ENCODE measurements at places on chromosomes 16 and 17.

DNA sequence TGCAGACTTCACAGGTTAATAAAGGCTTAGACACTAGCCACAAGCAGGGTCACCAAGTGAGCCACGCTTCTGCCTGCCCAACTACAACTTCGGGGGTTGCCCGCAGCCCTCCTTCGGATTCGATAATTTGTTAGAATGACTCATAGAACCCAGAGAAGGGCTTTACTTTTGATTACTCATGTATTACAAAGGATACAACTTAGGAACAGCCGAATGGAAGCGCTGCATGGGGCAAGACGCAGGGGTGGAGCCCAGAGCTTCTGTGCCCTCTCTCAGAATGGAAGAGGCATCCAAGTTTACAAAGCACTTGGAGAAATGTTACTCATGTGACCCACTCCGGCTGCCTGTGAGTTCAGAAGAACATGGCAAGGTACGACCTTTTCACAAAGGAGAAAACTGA, 7.5 kb upstream of the CDH5 start:
- DNase-seq: no peak

- DNase-seq: no peak
These were observed 561.9 kb upstream of the SOX9 start for GRCh38 chr17:71558901-71559300.

- no peak for DNase-seq
These were observed 13.3 kb downstream of the FAM20A start for GRCh38 chr17:68587847-68588246.

GRCh38 chr17:8041249-8041928, 2.5 kb downstream of the ALOX15B start:
- peak; percentile 15 for DNase-seq

- DNase-seq: no peak
These were observed 12.4 kb downstream of the SLC47A2 start for GRCh38 chr17:19703828-19704613.

DNA sequence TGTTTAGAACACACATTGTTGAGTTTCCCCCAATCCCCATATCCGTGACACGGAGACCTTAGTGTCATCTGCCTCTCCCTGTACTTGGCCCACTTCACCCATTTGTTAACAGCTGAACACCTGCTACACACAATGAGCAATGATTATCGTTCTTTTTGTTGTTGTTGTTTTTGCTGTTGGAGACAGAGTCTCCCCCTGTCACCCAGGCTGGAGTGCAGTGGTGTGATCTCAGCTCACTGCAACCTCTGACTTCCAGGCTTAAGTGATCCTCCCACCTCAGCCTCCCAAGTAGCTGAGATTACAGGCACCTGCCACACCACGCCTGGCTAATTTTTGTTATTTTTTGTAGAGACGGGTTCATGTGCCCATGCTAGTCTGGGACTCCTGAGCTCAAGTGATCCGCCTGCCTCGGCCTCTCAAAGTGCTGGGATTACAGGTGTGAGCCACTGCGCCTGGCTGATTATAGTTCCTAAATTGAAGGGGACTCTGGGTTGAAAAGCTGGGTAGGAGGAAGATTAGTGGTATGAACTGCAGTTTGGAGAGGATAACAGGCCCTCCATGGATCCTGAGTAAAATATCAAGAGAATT, 21.6 kb downstream of the NDE1 start:
- no peak for DNase-seq

DNA sequence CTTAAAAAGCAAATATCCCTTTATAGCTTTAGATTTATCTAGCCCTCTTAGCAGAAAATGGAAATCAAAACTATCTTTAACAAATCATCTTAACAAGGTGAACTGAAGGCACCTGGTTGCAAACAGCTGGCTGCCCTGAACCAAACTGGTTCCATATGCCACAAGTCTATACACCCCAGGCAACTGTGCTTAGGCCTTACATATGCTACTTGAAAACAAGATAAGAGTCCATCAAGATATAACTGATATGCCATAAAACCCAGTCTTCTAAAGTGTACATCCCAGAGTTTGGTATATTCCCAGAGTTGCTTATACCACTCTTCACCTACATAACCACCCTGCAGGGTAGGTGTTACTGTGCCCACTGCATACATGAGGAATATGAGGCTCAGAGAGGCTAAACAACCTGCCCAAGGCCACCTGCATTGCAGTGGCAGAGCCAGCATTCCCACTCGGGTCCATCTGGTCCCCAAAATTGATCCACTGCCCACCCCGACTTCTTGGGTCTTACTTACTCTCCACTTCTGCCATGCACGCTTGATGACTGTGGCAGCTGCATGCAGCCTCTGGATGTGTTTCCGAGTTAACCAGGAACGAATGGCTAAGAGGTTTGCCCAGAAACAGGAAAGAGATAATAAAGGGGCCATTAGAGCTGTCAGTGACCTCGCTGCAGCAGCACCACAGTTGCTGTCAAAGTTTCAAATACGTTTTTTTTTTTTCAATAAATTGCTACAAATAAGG, 12.2 kb downstream of the ZNHIT3 start:
- DNase-seq: no peak

GRCh38 chr17:73785958-73786743, 141.9 kb upstream of the SDK2 start:
- DNase-seq: no peak

DNA sequence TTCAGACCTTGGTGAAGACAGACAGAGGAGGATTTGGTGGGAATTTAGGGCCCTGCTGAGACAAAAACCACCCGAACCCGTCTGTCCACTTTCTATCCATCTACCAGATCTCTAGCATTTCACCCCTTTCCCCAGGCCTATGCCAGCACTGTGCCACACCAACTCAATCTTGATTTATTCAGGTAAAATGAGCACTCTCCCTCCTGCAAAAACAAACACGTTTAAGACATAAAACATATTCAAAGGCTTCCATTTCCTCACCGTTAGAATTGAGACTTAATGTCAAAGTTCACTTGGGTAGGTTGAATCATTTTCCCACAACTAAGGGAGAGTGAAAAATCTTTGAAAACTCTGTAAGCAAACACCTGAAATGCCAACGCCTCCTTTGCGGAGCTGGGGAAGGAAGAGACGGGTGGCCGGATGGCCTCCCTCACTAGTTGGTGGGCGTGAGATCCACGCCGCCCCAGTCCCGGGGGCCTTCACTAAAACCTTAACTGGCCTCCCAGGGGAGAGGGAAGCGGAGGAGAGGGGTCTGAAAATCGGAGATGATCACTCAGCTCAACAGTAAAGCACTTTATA, 862 bp downstream of the DCAKD start:
- peak; percentile 17 for DNase-seq

DNA sequence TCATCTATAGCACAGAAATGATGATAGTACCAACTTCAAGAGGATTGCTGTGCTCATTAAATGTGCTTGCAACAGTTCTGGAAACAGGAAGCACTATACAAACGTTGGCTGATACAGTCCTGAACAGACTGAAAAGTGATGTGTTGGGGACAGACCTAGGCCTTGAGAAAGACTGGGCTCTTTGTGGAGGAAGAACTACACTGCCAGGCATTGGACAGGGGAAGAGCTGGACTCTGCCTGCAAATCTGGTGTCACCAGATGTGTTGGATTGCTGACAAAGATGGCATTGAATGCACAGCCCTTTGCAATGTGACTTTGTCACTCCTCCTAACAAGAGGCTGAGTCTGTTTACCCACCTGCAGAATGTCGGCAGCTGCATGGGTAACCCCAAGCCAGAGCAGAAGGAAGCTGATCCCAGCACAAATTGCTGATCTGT, 12.4 kb upstream of the ST6GALNAC2 start:
- no peak for DNase-seq

GRCh38 chr16:49382916-49383315, 9.3 kb downstream of the C16orf78 start:
- no peak for DNase-seq

DNA sequence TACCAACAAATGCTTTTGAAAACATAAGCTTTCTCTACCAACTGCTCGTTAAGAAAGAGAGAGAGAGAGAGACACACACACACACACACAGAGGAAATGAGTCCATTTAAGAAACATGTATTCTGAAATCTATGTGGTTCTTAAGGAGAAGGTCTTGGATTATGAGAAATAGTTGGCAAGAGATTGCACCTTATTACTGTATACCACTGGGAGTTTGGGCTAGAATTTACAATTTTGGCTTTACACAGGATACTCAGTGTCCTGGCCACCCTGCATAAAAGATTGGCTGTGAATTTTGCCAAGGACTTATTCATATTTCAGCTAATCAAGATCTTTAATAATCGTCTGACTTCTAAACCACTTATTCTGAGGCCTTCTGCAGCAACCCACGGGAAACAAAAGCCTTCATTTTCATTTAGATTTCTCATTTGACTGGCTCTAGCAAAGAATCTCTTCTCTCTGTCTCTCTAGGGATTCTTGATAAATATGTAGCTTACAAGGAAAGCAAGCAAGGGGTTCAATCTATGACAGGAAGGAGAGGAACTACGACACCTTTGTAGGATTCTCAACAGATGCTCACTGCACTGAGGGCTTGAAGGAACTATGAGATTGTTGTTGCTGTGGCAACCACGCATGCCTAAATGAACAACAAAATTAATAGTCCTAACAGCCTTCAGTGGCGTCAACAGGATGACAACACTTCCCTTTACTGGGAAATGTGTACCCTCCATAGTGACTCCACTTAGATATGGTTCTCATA, 75.3 kb upstream of the GNAO1 start:
- DNase-seq: no peak

DNA sequence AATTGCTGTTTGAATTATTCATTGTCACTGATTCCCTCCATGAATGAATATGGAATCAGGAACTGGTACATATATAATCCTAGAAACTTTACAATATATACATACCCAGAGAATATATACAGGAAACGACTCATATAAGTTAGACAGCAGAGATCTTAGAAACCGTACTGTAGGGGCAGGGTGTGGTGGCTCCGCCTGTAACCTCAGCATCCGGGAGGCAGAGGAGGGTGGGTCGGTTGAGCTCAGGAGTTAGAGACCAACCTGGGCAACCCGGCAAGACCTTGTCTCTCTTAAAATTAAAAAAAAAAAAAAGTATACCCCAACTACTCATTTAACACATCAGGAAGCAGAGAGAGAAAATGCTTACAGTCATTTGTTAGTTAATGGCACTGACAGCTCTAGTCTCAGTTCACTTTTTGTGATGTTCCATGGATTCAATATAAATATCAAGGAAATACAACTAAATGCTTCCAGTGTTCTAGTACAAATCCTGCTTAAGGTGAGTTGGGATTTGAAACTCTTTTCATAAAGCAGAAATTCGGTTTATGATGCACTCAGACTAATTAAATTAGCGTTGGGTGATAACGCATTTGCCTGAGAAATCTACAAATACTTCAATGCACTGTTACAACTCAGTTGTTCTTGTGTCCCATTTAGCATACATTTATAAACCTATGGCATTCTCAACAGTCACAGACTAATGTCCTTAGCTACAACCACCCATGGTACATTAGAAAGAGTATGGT, 5.6 kb downstream of the GLG1 start:
- peak; percentile 37 for DNase-seq

DNA sequence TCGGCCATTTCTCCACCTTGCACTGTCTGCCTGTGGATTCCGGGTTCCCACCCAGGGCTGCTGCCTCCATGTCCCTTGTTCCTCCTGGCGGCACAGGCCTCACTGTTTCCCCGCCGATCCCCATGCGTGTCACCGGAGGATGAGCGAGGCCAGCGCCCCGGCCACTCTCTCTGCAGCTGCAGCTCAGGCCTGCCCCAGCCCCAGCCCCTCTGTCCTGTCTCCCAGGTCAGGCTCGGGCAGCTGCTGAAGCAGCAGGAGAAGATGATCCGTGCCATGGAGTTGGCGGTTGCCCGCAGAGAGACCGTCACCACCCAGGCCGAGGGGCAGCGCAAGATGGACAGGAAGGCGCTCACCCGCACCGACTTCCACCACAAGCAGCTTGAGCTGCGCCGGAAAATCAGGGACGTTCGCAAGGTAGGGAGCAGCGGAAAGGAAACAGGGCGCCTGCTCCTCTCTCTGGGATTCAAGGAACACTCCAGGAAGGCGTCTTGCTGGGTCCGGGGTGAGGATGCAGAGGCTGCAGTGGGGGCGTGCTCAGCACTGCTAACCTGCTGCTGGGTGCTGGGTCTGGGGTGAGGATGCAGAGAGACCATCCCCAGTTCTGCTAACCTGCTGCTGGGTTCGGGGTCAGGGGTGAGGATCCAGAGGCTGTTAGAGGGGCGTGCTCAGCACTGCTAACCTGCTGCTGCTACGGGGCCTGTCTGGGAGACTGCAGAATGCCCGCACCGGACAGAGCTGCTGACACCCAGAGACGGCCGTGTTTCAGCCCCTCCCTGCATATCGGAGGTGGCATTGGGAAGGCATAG, 6.1 kb upstream of the GAA start:
- DNase-seq: no peak

DNA sequence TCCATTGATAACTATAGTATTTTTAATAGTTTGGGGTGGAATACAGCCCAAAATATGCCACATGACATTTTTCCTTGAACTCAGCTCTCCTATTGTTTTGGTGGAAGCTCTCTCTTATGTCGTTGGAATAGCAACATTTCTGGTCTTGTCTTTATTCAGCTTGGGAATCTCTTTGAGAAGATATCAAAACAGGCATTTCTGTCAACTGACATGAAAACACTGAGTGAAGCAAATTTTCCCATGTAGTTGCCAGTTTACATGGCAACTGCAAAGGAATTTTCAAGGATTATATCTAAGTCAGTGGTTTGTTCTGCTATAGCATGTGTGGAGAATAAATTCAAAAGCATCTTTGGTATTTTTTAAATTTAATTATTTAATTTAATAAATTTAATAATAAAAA, 863.5 kb upstream of the CDH8 start:
- DNase-seq: no peak

DNA sequence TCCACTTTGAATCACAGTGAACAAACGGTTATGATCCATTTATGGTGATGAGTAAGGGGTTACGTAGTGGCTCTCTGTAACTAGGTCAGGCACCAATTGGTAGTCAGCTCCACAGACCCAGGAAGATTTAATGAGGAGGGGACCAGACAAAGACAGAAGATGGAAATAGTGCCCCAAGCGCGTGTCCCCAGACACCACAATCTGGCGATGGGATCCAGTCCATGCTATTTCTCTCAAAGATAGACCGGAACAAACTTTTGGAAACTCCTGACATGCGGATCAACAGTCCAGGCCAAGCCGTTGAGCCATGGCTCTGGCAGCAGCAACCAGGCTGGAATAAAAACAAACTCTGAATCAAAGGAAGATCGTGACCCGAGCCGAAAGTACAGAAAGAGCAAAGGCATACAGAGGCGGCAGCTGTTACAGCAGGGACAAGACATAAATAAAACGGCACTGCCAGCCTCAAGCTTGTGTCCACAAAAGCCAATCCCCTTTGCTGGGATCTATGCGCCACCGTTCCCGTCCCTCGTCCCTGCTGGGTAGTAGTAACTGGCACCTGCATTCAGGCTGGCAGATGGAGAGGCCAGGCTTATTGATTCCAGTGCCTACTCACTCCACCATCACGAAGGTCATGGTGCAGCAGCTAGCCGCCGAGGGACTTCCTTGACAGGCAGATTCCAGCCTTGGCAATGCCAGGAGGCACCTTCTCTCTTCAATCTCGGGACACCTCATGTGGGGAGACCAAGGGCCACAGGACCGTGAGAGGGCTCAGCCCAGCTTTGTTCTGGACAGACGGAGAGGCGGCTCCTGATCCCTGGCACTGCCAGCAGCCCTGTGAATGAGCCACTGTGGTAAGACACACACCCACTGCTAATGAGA, 50.2 kb downstream of the CDH11 start:
- DNase-seq: no peak

GRCh38 chr17:4584917-4585637, 748 bp downstream of the SMTNL2 start:
- DNase-seq: no peak

Measured in stimulated activated CD4-positive, alpha-beta T cell treated with anti-CD3 and anti-CD28 coated beads, Interleukin-1b, Interleukin-23, amount 100 ng/mL, for 4 hours (primary cell).